Jurkat, Clone E6-1 (cell line): ENCODE measurements at places on chromosomes 4 and X.

DNA sequence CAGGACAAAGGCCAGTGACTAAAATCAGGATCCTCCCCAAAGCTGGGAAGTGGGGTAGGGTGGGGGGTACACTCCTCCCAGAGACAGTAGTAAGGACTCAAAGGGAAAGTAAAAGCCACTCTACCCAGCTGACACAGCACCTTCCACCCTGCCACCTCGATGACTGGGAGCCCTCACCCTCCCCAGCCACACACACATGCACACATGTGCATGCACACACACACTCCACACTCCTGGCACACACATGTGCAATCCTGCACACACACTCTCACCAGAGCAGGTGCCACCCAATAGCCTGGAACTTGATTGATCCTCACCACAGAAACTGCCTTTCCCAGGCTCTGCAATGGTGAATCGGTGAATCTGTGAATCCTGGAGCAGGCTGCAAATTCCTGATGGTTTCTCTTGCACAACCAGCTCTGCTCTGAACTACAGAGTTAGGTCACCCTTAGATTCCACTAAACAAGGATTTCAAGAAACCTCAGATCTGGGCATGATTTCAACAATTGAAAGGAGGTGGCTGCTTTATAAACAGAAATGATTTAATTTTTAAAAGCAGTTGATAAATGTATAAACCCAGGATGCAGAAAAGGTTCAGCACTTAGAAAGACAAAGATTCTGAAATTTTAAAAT lies 21.5 kb downstream of the AMOT start:
- no peak for DNase-seq

DNA sequence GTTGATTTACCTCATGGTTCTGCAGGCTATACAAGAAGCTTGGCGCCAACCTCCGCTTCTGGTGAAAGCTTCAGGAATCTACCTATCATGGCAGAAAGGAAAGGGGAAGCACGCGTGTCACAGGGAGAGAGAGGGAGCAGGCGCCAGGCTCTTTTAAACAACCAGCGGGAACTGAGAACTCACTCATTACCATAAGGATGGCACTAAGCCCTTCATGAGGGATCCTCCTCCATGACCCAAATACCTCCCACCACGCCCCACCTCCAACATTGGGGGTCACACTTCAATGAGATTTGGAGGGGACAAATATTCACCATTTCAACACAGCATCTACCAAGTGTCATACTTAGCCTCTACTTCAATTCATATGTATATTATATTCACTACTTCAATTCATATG lies 18.8 kb upstream of the TBC1D8B start:
- DNase-seq, result no peak

DNA sequence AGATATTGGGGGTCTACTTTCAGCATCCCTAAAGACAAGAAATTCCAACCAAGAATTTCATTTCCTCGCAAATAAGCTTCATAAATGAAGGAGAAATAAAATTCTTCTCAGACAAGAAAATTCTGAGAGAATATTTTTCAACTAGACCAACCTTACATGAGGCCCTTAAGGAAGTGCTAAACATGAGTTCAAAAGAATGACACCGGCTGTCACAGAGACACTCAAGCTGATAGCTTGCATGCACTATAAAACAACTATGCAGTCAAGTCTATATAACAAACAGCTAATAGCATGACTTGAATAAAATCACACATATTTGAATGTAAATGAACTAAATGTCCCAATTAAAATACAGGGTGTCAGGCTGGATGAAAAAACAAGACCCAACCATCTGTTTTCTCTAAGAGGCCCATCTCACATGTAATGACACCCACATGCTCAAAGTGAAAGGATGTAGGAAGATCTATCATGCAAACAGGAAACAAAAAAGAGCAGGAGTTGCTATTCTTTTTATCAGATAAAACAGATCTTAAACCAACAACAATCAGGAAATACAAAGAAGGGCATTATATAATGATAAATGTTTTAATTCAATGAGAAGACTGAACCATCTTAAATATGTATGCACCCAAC lies 27.2 kb downstream of the FAAH2 start:
- peak; percentile 18 for DNase-seq

DNA sequence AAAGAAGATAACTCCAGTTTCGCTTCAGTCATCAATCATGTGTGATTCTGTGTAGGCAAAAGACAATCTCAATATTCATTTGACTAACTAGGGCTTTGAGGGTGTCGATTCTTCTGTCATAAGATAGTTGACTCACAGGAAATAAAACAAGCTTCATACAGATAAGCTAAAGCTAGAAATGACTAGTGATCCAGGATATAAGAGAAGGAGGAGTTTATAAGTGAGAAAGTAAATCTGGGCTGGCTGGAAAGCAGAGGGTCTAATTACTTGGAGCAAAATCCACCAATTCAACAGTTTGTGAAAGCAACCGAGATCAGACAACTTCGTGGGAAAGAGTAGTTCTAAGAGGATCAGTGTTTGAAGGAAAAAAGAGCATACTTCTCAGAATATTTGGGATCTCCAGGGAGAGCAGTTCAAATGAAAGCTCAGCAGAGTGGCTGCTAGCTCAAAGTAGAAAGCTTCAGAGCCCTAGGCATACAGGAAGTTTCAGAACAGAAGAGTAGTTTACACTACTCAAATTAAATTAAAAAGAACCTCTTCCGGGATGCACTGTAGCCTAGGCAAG lies 429.3 kb downstream of the INPP4B start:
- DNase-seq, result no peak

- DNase-seq, result no peak
These were observed 100.2 kb downstream of the TSPAN7 start for GRCh38 chrX:38661561-38661960.

DNA sequence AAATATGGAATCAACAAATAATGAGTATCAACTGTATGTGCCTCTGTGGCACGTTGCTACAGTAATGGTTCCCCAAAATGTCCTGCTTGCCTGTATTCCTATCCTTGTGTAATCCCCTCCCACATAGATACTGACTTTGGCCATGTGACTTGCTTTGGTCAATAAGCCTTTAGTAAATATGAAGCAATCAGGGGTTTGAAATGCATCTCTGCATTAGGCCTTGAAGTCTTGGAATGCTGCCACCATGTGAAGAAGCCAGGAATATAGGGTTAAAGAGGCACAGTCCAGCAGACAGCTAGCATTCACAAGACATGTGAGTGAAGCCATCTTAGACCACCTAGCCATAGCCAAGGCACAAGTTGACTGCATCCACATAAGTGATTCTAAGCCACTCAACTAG lies 190.9 kb downstream of the GABRB1 start:
- no peak for DNase-seq

DNA sequence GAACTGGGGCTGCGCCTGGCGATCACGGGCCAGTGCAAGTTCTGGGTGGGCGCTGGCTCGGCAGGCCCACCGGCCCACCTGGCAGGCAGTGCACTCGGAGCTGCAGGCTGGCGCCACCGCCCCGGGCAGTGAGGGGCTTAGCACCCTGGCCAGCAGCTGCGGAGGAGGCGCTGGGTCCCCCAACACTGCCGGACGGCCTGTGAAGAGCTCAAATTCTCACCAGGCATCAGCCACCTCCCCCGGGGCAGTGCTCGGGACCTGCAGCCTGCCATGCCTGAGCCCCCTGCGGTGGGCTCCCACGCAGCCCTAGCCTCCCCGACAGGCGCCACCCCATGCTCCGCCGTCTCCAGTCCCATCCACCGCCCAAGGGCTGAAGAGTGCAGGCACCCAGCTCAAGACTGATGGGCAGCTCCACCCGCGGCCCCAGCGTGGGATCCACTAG lies 7.1 kb upstream of the ZNF330 start:
- no peak for DNase-seq

DNA sequence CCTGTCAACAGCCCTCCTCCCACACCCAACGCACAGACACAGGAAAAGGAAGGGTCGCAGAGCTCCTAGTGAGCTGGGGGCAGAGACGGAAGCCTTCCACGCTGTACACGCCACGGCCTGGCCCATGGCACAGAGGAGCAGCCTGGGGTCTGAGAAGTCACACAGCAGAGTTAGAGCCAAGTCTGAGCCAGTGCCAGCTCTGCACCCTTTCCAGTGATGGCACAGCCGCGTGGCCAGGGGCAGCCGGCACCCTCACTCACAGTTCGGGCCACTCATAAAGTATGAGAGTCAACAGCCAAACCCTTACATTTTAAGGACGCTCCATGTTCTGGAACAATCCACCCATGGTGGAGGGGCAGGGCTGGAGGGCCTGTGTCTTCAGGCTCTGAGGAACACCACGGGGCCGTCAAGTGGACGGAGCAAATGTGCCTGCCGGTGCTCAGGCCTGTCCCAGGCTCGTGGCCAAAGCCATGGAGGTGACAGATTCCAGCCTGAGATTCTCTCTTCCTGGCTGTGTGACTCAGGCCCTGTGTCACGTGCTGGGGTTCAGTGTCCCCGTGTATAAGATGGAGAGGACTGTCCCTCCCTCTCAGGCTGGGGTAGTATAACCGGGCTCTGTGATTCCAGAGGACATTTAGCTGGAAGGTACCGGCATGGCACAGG lies 91.2 kb downstream of the ABLIM2 start:
- no peak for DNase-seq

- DNase-seq, result no peak
These were observed 85.4 kb downstream of the SH3RF1 start for GRCh38 chr4:169185133-169185956.

DNA sequence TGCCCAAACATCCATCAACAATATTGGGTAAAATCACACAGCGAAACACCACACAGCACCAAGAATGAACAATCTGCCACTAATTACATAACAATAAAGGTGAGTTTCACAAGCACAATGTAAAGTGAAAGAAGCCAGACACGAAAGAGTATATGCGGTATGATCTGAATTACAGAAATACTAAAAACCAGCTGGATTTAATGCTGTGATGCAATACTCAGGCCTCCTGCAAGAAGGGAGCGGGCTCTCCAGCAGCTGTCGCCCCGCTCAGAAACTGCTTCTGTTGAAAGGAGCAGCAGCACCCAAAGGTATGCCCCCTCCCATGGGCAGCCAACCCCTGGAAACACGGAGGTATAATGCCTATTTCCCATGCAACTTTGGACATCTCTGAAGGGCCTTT lies 77.0 kb downstream of the PAPSS1 start:
- DNase-seq, result no peak

DNA sequence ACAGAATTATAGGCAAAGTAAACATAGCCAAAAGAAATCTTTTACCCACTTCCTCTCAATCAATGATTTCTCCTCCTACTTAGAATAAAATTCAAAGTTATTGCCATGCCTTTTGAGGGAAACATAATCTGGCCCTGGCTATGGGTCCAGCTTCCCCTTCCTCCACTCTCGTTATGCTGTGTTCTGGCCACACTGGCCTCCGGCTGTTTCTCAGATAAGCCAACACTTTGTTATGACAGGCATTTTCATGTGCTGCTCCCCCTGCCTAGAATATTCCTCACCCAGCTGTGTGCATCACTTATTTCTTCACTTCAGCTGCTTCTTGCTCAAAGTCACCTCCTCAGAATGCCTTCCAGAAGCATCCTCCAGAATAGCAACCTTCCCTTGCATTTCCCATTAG lies 386.6 kb upstream of the AADAT start:
- DNase-seq, result no peak

- no peak for DNase-seq
These were observed 103.0 kb upstream of the MAML3 start for GRCh38 chr4:140256941-140257340.

DNA sequence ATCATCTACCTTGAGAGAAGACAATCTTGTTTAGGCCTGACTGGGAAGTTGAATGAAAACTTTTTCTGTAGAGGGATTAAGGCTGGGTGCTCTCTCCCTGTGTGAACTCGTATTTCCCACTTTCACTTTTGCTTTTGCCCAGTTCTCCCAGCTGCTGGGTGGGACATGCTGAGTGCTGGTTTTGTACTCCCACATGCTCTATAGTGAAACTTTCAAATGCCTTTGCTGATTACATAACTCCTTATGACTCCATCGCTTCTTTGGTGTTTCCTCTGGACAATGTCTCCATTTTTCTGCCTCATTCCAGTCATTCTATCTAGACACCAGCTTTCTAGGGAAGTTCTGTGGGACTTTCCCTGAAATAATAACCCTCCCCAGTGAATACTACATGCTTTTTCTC lies 100.5 kb downstream of the CLNK start:
- no peak for DNase-seq

DNA sequence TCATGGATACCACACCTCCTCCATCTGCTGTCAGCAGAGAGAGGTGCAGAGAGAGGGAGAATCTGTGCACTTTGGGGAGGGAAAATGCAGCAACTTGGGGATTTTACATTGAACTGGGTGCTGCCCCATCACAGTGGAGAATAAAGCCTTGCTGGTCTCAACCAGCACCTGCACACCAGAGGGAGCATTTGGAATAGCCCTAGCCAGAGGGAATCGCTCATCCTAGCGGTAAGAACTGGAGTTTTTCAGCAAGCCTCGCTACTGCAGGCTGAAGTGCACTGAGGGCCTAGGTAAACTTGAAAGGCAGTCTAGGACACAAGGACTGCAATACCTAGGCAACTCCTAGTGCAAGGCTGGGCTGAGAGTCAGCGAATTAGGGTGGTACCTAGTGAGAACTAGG lies 148.7 kb downstream of the KDR start:
- no peak for DNase-seq

DNA sequence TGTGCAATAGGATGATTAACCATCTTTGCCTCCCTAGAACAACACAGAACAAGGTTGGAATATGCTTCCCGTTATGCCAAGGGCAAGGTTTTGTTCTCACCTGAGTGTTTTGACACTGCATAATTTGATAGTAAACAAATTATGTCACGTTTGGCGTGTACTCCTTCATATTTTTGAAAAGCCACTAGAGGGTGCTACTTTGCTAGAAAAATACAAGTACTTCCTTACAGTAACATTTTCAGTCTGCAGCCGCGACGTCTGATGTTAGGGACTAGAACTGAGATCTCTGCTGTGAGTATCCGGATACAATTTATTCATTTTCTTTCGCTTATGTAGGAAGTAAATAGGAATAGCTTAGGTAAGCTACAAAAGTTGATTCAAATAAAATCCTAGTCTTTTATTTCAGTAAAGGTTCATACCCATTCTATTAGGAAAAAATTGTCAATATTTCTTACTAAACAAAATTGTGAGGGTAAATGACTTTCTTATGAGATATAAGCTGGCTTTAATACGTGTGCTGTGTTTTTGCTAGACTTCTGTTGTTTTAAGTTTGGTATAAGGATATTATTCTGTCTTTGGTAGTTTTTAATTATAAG lies 181.1 kb upstream of the WDFY3 start:
- peak; percentile 32 for DNase-seq

GRCh38 chr4:140653718-140654494 lies 85.1 kb upstream of the UCP1 start:
- no peak for DNase-seq

DNA sequence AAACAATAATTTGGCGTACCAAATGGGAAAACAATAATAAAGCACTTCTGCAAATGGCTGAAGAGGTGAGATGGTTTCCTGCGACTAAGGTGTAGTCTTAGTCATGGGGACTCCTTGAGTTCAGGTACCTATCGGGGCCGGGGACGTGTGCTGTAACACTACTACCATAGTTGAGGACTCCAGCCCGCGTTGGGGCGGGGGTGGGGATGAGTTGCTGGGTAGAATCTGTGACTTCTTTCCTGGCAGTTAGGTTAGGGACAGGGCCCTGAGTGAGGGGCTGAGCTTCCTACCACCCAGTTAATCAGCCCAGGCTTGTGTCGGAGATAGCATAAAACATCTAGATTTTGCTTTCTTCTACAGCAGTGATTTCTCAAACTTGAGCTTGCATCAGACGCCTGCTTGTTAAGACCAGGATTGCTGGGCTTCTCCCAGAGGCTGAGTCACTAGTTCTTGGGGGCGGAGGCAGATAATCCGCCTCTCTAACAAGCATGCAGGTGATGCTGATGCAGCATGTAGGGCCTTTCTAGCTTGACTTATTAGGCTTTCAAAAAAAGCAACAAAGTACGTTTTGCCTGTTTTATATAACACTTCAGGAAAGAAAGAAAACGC lies 30.2 kb downstream of the RBBP7 start:
- DNase-seq, result no peak
